Right cardiac atrium (tissue), 5 donors: ENCODE measurements at places on chromosomes 12 and 14. TPM values are rescaled to one million over a fixed set of nuclear protein-coding genes. Genes with fewer than 3 reads are reported as not detected.

Gene CCDC38
- 0.05 TPM for polyA plus RNA-seq

Gene PTPRQ
- 0.52 TPM for polyA plus RNA-seq

Gene LRIG3
- 3.0 TPM for polyA plus RNA-seq

Gene WNT1
- polyA plus RNA-seq, result not detected

Gene CLEC6A
- polyA plus RNA-seq, result not detected

Gene AICDA
- not detected for polyA plus RNA-seq

Gene NPAS3
- polyA plus RNA-seq, result 0.48 TPM

Gene KERA
- 0.02 TPM for polyA plus RNA-seq

DNA sequence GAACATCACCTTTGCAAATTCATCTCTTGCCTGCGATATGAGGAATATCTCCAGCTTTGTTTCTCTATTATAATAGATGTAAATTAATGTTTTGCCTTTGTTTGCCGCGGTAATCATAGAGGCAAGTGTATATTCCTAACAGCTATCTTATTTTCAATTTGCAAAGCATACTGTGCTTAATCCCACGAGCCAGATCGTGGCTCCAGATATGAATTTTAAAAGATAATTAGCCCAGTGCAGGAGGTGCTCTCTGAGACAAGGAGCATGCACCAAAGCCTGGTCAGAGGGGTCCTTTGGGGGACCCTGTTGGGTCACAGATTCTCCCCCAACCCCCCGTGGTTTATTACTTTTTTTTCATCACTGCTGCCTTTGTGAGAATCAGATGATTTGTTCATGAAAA, 1087.5 kb downstream of the BCL11B start:
- DNase-seq, result no peak

- no peak for DNase-seq
Observed at GRCh38 chr12:53160000-53160399, 20.5 kb upstream of the ZNF740 start.

DNA sequence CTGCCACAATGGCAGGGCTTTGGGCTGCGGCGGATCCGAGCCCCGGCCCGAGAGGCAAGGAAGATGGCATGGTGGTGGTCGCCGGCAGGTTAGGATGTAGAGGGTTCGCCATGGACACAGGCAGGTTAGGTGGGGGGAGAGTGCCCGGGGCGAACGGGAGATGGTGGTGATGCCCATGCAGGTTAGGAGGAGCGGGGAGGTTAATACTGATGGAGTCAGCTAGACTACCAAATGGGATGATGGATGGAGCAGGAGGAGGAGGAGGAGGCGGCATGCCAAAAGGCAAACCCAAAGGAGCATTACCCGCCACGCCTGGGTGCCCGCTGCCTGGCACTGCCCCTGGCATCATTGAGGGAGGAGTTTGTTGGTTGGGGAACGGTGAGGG, 6.2 kb downstream of the MYL6 start:
- no peak for DNase-seq

DNA sequence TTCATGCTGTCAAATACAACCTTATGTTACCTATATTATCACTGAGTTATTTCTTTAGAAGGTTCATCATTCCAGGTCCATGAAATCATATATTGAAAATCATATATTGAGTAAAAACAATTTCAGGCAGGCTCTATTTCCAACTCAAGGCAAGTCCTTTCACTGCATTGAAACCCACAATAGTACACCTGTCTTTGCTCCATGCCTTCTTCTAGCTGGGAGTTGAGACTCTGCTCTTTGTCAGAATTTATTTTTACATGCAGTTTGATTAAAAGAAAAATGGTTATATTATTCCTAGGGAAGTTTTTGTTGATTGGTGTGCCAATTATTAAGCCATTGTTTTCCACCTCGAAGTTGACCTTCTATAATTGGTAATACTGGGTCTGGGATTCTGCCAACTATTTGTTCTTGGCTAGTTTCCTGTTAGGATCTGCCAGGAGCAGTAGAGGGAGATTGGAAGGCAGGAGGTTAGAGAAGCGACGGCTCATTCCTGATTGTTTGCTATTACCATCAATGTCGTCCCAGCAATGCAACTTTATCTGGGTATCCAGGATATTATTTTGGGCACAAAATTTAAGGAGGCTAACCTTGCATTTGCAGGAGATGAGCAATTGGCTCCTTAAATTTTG, 79.5 kb upstream of the MIS18BP1 start:
- DNase-seq, result no peak

- DNase-seq, result peak; percentile 42
Observed at GRCh38 chr14:67056684-67057083, 132.6 kb upstream of the GARIN2 start.

DNA sequence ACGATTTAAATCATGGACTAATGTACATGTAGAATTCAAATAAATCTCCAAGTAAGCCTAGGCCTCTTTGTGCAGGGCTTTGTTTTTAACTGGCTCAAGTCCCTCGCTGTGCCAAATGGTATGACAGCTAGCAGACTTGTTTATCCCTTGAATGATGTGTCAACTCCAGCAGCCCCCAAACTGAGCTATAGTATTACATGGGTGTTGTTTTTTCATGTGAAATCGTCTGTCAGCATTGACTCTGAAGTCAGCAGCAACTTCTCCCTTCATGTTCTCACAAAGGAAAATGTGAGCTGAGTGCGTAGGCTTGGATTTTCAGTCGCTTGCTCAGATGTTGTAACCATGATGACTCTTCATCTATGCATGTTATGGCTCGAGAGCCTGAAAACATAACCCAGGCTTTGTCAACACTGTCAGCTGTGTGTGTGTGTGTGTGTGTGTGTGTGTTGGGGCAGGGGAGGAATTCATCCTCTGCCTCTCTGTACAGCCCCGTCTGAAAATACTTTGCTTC, 73.3 kb downstream of the PTHLH start:
- no peak for DNase-seq

DNA sequence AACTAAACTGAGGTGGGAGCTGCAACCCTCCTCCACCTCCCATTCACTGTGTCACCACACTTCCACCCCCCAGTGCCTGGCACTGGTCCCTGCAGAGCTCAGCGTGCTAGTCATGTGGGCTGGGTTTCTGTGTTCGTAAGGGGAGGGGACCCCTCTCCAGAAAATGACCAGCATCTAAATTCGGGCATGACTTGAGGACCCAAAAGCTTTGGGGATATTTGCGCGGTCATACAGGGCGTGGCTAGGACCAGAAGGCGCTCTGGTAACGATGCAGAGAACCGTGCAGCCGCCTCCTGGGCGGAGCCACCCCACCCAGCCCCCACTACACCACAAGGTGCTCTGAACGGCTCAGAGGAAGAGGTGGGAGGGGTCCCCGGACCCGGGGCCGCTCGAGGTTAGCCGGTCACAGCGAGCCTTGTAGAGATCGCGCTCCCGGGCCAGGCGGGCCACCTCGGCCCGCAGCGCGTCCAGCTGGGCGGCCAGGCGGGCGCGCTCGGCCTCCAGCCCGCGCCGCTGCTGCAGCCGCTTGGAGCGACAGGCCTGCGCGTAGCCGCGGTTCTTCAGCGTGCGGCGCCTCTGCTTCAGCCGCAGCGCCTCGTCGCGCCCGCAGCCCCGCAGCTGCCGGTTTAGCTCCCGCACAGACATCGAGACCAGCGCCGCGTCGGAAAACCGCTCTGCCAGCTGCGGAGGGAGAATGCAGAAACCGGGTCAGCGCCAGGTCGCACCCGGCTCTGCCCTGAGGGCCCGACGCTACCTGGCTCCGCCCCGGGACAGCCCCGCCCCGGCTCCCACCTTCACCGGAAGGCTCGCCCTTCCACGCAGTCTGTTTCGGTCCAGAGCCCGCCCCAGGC, 9.8 kb downstream of the CPNE6 start:
- no peak for DNase-seq

- DNase-seq, result no peak
Observed at GRCh38 chr12:105485921-105486320, 155.4 kb downstream of the C12orf75 start.

DNA sequence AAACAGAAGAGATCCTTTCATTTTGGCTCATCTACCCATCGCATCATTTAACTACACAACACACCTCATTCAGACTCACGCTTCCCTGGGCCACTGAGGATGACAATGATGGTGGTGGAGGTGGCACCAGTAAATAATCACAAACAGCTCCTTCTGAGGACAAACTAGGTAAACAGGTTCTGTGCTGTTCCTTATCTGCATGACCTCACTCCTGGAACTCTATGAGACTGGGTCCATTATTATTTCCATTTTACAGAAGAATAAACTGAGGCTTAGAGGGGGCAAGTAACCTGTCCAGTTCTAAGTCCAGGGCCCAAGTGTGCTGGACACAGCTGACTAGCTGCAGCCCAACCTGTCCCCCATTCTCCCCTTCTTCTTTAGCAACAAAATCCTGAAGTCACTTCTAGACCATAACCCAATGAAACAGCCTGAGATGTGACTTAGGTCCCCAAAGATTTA, 50.4 kb downstream of the ITPK1 start:
- DNase-seq, result no peak

DNA sequence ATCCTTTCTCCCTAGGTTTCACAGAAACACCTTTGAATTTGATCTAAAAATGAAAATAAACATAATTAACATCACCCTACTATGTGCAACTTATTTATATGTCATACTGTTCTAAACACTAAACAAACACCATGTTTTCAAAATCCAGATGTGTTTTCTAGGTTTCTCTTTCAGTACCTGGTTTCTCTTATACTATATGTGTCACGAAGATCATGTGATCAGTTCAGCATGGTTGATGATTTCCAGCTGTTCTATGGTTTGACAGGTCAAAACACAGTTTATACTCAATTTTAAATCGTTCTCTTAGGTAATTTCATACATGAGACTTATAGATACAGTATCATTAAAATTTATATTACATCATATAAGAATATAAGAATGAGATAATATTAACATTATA, 373.1 kb downstream of the SOX5 start:
- DNase-seq, result no peak

DNA sequence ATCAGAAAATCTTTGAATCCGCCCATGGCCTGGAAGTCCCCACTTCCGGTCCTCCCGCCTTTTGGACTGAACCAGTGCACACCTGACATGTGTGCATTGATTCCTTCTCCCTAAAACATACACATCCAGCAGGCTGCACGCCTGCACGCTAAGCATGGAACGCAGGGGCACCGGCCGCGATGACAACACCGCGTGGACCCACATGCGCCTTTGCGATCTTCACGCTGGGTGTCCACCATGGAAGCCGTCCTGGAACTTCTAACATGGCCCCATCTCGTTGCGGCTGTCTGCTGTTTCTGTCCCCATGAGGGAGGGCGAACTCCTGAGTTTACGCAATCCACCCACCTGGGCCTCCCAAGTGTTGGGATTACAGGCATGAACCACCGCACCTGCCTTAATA, 73.7 kb downstream of the GALNT9 start:
- peak; percentile 21 for DNase-seq

- DNase-seq, result no peak
Observed at GRCh38 chr12:107593713-107594381, 91.8 kb upstream of the PWP1 start.

DNA sequence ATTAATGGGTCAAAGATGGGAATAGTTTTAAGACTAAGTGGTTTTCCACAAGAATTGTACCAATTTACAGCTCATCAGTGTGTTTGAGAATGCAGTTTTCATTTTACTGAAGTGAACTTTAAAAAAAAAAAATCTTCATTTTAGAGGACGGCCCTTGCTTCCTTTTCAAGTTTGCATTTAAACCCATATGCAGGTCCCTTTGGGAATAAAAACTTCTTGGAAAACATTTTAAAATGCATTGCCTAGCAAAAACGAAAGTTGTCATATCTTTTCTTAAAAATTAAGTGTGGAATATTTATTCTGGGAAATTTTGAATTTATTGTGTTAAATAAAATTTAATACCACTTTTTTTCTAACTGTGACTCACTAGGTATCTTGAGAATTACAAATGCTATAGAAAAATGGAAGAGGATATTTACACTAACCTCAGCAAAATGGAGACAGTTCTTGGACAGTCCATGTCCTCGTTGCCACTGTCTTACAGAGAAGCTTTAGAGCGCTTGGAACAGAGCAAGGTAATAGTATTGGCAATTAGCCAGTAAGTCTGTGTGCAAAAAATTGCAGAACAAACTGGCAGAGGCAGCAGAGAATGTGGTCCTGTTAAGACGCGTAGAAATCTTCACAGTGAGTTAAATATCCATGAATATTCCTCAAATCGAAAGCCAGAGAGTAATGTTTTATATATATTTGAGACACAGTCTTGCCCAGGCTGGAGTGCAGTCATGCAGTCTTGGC, 209.7 kb downstream of the SYNE2 start:
- no peak for DNase-seq

DNA sequence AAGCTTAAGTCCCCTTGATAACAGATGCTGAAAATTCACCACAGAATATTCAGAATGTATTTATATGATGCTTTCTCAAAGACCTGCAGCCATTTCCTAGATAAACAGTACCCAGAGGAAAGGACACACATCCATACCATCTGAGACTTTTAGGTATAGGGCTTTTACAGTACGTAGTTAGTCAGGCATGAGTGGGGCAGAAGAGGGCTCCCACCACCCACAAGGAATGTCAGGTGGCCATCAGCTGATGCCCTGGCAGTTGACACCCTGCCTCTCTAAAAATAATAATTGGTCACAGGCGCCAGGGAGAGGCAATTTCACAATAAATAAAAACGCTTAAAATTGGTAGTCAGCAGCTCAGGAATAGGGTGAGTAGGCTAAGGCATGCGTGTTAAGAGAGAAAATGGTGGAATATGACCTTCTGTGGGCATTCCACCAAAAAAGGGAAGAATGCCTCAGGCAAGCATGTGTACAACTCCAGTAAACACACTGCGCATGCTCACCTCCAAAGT, 7.8 kb upstream of the TAS2R46 start:
- DNase-seq, result no peak

DNA sequence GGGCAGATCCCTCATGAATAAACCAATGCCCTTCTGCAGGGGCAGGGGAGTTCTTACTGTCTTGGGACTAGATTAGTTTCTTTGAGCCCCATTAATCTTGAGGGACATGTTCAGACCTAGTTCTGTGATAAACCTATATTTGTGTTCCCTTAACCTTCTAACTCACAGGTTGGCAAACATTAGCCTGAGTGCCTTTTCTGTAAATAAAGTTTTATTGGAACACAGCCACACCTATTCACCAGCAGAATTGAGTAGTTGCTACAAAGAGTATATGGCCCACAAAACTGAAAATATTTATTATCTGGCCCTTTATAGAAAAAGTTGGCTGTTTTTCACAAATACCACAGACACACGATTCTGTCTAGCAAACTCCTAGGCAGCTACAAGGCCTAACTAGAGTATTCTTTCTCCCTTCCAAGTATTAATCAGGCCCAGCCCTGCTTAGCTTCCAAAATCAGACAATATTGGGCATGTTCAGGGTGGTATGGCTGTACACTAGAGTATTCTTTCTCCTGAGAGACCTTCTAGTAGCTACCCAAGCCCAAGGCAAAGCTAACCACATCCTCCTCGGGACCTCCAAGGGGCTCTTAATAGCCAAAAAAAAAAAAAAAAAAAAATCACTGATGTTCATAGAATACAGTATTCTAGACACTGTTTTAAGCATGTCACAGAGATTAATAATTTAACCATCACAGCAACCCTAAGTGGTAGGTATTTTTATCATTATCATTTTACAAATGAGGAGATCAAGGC, 199.3 kb upstream of the PWP1 start:
- no peak for DNase-seq

GRCh38 chr14:64249363-64249762, 44.8 kb downstream of the ESR2 start:
- no peak for DNase-seq

- no peak for DNase-seq
Observed at GRCh38 chr12:117042862-117043261, 56.4 kb downstream of the TESC start.

- no peak for DNase-seq
Observed at GRCh38 chr14:78310272-78310671, 140.1 kb downstream of the NRXN3 start.

- DNase-seq, result no peak
Observed at GRCh38 chr12:93460003-93460402, 7.3 kb upstream of the MRPL42 start.

- DNase-seq, result no peak
Observed at GRCh38 chr12:57205931-57206330, 10.7 kb upstream of the NXPH4 start.

GRCh38 chr12:24425601-24425970, 476.1 kb upstream of the SOX5 start:
- no peak for DNase-seq
